HuH-7 (cell line): ENCODE measurements at places on chromosomes 11 and 22.
A peak's percentile ranks its signal among the peaks of the same experiment; 100 is the strongest.

GRCh38 chr11:2833051-2833715, 52.4 kb downstream of the CDKN1C start:
- no peak for DNase-seq

GRCh38 chr11:88284336-88285050, 53.0 kb downstream of the CTSC start:
- DNase-seq: no peak

DNA sequence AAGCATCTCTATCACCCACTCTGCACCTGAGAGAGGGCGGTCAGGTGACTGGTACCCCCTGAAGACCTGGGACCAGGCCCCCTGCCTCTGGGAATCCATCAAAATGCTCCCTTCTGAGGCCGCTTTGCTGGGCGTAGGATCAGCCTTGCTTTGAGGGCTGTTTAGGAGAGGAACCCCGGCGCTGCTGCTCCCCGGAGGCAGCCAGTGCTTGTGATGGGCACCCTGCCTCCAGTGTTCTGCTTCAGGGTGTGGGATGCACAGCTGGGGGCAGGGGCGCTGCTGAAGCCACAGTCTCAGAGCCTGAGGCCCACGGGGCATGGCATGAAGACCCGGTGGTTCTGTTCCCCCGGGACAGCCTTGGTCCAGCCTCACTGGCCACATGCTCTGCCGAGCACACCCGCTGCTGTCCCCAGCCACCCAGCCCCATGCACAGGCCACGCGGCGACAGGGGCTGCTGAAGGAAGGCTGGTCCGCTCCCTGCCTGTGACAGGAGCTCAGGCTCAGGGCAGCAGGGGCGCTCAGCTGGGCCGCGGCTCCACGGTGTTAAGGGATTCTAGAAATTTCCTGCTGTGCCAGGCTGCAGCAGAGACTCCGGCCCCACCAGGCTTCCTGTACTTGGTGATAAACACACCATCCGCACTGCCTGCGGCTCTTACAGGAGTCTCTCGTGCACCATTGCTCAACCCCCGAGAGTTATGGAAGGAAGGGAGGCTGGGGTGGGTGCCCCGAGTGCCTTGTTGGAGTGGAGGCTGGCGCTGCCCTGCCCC, 91.0 kb downstream of the KCNQ1 start:
- DNase-seq: no peak

DNA sequence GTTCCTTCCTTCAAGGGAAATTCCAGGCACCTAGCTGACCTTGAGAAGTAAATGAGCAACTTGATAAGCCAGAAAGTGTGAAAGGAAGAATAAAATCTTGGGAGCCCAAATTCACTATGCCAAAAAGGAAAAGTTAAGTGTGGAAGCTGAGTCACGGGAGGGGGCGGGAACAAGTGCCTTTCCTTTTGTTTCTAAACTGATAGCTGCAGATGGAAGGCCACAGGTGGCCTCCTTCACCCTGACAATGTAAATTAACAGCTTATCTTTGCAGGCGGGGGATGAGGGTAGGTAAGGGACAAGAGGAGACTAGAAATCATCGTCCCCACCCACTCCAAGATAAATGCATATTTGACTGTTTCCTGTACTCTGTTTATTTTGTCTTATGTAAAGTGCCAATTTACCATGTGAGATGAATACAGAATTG, 36.4 kb upstream of the TREH start:
- DNase-seq: no peak

DNA sequence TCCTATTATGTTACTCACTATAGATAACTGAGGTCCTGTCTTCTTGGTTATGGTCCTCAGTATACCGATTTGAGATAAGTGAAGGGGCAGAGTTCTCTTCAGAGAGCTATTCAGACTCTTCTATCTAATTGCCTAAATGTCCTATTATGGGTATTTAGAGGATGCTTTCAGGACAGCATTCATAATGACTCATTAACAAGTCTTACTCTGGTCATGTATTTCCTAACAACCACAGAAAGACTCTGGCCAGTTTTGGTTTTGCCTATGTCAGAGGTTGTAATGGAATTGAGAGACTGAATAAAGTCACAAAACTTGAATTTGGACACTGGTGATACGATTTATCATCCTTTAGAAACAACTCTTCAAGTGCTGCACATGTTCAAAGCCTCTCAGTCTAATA, 1233.0 kb downstream of the JRKL start:
- DNase-seq: no peak

- no peak for DNase-seq
Observed at GRCh38 chr11:68655406-68655805, 28.9 kb upstream of the GAL start.

DNA sequence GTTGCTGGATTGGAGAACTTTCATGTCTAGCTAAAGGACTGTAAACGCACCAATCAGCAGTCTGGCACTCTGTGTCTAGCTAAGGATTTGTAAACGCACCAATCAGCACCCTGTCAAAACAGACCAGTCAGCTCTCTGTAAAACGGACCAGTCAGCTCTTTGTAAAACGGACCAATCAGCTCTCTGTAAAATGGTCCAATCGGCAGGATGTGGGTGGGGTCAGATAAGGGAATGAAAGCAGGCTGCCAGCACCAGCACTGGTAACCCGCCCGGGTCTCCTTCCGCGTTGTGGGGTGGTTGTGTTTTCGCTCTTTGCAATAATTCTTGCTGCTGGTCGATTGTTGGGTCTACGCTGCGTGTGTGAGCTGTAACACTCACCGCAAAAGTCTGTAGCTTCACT, 11.3 kb downstream of the MYO18B start:
- DNase-seq: no peak

DNA sequence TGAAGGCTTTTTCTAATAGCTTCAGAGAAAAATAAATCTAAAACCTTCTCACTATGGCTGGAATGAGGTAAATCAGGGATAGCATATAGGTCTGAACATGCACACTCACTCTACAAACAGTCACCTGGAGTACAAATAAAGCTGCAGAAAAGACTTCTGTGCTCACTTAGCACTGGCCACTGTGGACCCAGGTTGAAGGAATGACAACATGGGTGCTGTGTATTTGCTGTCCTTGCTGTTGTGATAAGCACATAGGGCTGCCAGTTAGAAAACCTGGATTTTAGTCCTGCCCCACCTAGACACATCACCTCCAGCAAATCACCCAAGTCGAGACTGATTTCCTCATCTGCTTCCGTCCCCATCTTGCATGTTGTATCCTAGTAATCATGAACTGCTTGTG, 51.2 kb downstream of the FZD4 start:
- DNase-seq: no peak

GRCh38 chr11:114279792-114280546, 16.2 kb upstream of the NNMT start:
- no peak for DNase-seq

- DNase-seq: no peak
Observed at GRCh38 chr11:78429660-78430059, 12.0 kb upstream of the GAB2 start.

DNA sequence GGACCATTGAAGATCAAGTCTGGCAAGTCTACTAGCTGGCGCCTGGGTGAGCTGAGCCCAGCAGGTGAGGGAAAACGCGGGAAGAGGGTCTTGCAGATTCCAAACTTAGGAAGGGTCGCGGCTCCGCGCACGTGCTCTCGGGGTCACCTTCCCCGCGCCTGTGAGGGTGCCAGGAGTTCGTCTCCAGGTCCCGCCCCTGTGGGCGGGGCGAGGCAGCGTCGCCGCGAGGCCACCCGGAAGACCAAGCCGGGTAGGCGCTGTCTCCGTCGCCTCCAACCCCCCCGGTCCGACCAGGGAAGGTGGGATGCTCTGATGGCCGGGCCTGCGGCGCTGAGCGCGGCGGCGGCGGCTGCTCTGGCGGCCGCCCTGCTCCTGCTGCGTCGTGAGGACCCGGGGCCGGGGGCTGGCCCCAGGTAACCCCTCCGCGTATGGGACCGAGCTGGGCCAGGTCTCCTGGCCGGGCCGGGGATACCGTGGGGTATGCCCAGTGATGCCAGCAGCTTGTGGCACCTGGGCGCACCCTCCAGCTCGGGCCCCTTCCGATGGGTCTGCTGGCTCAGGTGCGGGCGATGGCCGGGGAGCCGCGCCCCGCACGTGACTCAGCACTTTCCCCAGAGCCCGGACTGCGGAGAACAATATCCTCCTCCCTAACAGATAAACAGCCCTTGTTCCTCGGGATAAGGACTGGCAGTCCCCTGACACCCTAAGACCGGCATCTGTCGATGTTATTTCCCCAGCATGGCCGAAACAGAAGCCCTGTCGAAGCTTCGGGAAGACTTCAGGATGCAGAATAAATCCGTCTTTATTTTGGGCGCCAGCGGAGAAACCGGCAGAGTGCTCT, at the start of gene HTATIP2:
Gene HTATIP2 (plus strand): TSS at position 215 of the 841 bp plus-strand sequence. CDS start 524 bp downstream, at position 739.
- peak; percentile 68 for DNase-seq

DNA sequence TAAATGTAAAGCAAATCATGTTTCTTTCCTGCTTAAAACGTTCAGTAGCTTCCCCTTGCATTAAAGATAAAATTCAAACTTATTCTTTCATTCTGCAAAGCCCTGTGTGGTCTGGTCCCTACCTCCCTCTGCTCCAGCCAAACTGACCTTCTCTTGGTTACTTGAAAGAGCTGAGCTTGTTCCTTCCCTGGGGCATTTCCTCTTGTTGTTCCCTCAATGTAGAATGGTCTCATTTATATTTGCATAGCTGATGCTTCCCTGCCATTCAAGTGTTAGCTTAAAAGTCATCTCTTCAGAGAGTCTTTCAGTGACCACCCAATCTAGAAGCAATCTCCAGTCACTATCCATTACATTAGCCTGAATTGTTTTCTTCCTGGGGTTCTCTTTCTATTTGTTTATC, 1618.5 kb upstream of the TENM4 start:
- no peak for DNase-seq

DNA sequence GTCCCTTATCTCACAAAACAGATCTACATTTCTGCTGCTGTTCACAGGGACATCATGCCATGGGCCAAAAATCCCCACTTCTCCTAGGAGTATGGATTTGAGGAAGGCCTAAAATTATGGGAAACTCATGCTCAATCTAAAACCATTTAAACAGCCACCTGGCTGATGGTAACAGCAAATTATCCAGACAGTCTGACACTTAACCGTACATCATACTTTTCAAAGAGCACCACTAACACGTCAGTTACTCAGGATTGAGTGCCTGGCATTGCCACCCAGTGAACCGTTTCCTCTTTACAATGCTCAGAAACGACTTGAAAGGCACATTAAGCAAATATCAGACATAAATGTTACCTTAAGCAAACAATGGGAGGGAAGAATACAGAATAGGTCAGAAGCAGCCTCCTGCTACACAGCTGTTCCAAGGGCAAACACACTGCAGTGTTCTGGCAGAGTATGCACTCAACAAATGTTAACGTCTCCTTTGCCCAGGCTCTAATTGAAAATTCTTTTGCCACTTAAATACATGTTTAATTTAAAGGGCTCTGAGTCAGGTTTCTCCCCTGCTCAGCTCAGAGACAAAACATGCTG, 18.8 kb upstream of the SLC36A4 start:
- no peak for DNase-seq

DNA sequence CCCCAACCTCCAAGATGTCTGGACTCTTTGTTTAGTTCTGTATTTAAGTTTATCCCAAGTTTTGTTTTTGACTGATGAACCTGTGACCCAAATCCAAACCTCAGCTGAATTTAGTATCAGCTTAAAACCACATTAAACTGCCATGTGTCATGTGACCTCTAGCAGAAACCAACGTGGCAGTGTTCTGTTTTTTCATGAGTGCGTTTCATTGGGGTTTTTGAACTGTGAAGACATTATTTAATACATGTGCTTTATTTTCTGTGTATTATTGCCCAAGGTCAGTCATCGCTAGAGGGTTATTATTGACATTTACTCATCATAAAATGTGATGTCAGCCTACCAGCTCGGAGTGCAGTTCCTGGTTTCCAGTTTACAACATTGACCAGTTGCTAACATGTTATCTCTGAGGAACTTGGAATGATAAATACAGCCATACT, 1.8 kb downstream of the TLCD5 start:
- no peak for DNase-seq

- no peak for DNase-seq
Observed at GRCh38 chr22:49826603-49827270, 936 bp downstream of the BRD1 start.

DNA sequence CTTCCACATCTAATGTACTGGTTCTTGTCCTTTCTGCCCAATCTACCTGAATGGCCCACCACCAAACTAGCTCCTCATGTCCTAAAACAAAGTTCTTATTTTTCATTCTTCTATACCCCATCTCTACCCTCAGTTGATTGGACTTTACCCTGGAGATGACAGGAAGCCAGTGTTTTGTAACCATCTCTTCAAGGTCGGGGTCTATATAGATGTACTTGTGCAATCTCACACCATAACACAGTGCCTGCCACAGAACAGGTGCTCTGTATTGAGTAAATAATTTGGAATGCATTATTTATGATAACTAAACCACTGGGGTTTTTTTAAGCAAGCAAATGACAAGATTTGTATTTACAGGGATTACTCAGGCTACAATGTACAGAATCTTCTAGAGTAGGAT, 76.7 kb upstream of the FAM181B start:
- no peak for DNase-seq

DNA sequence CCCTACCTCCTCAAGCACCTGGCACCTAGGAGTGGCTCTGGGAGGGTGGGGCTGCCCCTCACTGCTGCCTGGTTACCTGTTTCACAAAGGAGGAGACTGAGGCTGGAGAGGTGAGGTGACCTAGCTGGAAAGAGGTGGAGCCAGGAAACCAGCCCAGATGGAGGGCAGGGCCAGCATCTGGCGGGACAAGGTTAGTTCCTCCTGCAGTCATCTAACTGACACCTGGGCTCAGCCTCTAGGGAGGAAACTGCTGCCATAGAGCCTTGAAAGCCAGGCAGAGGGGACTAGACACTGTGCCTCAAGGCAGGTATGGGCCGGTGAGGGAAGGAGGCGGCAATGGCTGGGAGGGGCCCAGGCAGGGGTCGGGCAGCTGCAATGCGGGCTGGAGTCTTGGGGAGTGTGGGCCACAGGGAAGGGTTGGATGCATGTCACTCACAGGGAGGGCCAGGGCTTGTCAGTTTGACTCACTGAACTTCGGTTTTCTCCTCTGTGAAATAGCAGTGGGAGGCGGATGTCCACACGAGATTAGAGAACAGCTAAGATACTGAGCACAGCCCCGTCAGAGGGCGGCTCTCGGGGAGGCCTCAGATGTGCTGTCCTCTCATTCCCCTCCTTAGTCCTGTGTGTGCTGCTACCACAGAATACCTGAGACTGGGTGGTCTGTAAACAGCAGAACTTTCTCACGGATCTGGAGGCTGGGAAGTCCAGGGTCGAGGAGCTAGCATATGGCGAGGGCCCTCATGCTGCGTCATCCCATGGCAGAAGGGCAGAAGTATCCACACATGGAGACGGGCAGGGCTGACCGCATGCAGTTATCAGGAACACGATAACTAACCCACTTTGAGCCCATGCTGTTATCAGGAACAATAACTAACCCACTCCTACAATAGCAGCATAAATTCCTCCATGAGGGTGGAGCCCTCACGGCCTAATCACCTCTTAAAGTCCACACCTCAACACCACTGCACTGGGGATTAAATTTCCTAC, 16.1 kb downstream of the MGAT3 start:
- no peak for DNase-seq
